Suppressor macrophage (primary cell): ENCODE measurements at places on chromosomes 11 and 22.

DNA sequence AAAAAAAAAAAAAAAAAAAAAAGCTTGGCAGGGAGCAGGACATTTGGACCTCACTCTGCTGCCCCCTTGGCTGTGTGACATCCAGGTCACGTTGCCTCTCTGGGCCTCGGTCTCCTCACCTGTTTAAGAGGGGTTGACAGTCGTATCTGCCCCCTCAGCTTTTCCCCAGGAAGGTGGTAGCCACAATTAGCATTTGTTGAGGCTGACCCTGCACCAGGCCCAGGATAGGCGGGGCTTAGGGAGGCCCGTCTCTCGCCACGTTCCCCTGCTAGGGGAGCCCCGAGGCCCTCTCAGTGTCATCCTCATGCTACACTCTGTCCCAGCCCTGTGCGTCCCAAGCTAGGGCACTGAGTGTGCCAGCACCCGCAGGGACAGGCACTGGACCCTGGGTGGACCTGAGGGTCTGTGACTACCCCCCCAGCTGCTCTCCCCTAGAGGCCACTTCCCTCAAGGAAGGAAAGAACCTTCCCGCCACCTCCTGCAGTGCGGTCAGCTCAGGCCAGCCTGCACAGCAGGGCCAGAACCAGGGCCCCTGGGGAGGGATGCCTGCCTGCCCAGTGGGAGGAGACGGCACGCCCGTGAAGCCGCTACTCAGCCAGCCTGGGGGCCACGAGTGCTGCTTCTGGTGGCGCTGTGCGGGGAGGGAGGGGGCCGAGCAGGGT, 38.5 kb upstream of the PPARA start:
- DNase-seq: no peak

DNA sequence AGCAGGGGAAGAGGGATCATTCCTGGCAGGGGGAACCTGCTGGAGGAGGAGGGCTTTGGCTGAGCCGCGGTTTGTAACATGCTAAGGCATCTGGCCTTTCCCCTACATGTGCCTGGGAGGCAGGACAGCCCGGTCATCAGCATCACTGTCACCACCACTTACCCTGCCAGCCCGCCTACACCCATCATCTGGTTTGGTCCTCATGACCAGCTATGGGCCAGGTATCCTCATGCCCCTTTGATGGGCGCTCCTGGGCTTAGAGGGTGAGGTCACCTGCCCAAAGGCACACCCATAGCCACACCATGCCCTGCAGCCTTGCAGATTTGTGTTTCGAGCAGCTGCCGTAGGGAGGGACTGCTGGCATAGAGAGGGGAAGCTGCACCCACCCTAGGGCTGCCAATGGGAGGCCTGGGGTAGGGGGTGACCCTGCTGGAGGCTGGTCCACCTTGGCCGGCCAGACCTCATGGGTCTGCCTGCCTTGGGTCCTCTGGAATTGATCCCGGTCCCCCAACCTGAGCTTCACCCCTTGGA, 2.6 kb downstream of the MRGPRF start:
- peak; percentile 84 for DNase-seq

DNA sequence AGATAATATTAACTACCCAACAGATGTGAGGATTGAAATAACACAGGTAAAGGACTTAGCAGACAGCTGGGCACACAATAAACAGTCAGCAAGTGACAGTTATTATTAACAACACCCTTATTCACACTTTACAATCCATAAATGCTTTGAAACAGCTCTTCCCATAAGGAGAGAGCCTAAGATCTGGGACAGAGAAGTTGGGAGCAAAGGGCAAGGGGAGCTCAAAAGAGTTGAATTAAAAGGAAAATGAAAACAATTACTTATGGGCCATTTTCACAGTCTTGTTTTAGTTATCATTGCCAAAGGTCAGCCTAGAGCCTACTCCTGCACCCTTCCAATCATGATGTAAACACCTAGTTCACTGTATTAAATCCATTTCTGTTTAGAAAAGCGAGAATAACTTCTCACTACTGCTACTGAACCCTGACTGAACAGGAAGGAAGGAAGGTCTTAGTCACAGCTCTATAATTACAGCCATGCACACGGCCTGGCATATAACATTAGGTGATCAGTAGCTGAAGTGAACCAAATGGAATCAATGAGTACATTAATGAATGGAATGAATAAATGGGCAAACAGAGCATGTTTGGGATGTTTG, 111.3 kb downstream of the PLEKHA7 start:
- DNase-seq: no peak

DNA sequence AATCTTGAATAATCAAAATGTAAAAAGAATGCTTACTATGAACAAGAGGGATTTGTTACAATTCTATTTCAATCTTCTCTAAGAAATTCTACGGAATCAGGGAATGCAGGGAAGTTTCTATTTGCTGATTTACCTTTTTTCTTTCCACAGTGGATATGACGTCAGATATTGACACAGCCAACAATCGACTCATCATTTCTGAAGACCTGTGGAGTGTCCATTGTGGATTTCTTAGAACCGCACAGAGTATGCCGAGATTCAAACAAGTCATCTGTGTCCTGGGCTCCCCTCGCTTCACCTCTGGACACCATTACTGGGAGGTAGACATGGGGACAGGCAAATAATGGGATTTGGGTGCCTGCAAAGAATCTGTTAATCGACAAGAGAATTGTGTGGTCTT, 4.1 kb upstream of the RFPL1 start:
- no peak for DNase-seq

GRCh38 chr11:133065847-133066485, 466.3 kb downstream of the OPCML start:
- DNase-seq: no peak

DNA sequence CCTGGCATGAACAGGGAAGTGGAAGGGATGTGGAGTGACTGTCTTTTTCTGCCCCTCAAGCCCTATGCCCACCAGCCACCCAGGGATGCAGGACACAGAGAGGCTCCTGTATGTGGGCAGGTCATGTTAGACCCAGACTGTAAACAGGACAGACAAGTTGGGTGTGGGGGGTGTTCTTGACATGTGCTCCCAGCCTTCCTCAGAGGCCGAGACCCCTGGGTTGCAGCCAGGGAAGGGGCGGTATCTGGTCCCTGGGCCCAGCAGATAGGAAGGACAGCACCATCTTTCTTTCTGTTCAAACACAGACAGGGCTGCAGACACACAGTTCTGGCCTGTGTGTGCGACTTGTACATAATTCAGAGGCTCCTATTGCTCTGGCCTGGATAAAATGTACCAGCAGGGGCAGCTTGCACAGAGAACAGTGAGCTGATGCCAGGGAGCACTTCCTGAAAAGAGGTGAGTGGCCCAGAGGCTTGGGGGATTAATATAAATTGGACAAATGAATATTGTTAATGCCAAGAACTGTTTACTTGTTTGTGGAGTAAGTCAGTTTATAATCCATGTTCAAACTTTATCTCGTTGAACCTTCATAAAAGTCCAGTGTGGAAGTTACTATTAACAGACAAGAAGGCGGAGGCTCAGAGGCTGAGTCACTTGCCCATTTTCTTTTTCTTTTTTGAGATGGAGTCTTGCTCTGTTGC, 16.6 kb downstream of the GDPD5 start:
- peak; percentile 25 for DNase-seq

DNA sequence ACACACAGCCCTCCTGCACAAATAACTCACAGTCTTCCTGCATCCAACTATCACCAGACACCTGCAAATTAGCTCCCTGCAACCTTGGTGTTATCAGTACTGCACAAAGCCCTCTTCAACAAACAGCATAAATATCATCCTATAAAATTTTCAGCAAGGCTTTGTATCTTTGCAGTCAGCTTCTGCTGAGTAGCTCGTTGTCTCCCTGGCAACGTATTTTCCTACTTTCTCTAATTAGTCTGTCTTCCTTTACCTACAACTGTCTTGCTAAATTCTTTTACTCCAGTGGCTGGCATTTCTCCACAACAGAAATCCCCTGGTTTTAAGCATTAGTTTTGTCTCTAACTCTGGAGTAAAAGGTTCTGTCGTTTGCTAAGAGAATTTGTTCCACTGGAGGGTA, 3.9 kb downstream of the OR8D4 start:
- DNase-seq: no peak

DNA sequence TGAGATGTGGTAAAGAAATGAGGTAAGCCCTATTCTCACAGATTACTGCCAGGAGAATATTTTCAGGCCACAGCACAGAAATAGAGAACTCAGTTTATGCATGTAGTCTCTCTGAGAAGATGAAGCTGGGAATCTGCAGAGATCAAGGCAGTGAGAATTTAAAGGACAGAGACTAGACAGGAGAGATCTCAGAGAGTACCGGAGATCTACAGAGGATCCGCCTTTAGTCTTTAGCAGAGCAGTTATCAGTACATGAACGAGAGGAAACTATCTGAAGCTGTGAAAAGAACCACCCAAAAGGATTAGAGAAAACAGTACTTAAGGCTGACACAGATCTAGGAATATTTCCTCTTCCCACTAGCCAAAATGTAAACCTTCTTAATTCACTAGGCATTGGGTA, 101.5 kb downstream of the DLG2 start:
- DNase-seq: no peak

DNA sequence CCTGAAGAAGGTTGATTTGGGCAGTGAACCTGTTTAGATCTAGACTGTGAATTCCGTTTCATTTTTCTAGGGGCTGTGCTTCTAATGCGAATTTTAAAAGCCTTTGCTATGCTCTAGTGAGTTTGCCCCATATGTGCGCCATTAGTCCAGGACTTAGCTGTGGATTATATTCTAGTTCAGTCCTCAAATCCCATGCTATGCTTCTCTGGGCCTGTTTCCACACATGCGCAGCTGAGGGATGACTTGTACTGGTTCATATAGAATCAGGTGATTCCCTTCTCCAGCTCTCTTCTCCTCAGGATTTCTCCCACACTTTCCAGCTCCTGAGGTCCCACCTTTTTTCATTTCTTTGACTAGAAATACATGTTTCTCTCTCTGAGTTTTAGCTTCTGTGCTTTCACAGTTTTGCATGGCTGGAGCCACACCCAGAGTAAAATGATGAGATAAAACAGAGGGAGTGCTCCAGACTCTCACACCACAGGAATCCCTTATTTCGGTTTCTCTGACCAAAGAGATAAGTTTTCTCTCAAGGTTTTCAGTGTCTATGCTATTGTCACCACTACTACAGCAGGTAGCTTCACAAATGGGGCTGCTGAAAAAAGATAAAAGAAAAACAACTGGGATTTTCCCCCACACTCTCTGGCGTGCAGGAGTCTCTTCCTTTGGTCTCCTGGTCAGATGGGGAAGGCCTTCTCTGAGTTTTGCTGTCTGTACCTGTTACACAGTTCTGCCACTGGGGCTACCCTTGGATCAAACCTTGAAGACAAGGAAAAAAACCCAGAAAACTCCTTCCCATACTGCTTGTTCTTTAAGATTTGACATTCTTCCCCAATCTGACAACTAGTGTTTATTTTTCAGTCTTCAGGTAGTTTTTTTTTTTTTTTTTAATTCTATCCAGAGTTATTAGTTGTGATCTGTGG, 96.2 kb upstream of the TEAD1 start:
- DNase-seq: no peak

GRCh38 chr22:49740242-49740641, 87.4 kb downstream of the BRD1 start:
- no peak for DNase-seq

GRCh38 chr11:109708184-109708583, 286.2 kb downstream of the C11orf87 start:
- DNase-seq: no peak

DNA sequence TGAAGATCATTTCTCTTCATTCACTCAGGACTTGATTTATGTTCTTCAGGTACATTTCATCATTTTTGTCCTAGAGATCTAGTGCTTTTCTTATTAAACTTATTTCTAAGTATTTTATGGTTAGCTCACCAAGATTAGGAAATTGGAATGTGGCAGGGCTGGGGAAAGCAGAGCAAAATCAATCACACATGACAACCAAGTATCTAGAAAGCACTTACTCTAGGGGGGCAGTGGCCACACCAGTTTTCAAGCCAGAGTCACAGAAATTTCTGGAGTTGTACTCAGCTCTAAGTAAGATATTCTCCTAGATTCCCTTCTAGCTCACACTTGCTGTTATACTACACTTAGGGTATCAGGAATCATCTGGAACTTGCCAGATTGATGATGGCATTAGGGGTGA, 33.3 kb upstream of the MYEOV start:
- no peak for DNase-seq
